ENCODE measurements at places on chromosomes 16 and 17.

DNA sequence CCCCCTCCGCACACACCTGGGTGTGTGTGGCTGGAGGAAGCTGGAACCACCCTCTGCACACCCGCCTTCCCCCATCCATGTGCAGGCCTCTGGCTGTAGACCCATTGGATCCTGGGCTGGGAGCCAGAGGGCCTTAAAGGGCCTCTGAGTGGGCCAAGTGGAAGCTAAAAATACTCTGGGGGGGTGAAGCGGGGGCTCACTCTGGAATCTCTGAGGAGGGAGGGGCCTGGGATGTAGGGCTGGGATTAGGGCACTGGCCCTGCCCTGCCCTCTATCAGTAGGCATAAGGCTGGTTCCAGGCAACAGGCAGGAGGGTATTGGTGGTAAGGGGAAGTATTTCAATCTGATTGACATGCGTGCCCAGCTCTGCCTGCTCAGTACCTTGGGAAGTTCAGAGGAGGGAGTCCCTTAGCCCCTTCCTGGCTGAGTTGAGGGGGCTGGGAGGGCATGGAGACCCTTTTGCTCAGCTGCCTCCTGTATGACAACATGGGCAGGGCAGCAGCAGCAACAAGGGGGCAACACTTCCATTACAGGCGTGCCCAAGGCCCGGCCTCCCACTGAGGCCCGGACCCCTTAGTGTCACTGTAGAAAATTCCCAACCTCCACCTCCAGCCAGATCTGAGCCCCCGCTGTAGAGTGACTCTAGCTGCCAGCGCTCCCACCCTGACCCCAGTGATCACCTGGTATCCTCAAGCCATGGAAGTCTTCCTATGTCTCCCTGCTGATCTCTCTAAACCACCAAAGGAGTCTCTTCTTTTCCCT lies 5.2 kb downstream of the ITGA3 start:
- DNase-seq, result peak; percentile 80

- no peak for DNase-seq
Observed at GRCh38 chr16:56643833-56644232, 5.4 kb downstream of the MT1A start.

DNA sequence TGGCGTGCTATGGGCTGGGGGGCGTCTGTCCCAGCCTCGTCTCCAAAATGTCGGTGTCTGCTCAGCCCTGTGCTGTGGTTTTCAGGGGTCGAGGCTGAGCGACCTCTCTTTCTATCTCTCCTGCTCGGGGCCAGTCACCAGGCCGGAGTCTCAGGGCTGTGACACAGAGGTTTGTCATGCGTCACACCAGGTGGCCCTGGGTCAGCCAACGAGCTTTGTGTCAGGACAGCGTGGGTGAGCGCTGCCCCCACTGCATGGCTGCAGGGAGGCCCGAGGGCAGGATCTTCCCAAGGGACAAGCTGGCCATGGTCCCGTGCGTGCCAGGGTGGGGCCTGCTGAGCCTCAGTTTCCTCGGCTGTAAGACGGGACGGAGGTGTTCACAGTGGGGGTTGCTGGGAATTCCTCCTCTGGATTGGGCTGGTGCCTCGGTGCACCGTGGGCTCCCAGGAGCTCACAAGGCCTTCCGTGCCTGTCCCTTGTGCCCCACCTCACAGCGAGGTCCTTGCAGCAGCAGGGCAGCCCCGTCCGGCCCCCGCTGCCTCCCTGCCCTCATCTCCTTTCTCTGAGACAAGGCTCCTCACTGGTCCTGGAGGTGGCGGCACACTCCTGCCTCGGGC lies 50.5 kb downstream of the CBFA2T3 start:
- DNase-seq, result no peak

- DNase-seq, result no peak
Observed at GRCh38 chr16:7013990-7014389, 318.7 kb upstream of the RBFOX1 start.

DNA sequence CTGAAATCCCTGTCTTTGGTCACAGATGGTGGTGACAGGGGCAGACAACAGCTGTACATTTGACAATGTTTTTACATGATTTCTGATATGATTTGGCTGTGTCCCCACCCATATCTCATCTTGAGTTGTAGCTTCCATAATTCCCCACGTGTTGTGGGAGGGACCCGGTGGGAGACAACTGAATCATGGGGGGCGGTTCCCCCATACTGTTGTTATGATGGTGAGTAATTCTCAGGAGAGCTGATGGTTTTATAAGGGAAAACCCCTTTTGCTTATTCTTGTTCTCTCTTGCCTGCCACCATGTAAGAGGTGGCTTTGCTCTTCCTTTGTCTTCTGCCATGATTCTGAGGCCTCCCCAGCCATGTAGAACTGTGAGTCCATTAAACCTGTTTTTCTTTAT lies 353.9 kb downstream of the CPPED1 start:
- DNase-seq, result peak; percentile 16

GRCh38 chr17:31722251-31723056 lies 136.6 kb downstream of the COPRS start:
- DNase-seq, result peak; percentile 45

DNA sequence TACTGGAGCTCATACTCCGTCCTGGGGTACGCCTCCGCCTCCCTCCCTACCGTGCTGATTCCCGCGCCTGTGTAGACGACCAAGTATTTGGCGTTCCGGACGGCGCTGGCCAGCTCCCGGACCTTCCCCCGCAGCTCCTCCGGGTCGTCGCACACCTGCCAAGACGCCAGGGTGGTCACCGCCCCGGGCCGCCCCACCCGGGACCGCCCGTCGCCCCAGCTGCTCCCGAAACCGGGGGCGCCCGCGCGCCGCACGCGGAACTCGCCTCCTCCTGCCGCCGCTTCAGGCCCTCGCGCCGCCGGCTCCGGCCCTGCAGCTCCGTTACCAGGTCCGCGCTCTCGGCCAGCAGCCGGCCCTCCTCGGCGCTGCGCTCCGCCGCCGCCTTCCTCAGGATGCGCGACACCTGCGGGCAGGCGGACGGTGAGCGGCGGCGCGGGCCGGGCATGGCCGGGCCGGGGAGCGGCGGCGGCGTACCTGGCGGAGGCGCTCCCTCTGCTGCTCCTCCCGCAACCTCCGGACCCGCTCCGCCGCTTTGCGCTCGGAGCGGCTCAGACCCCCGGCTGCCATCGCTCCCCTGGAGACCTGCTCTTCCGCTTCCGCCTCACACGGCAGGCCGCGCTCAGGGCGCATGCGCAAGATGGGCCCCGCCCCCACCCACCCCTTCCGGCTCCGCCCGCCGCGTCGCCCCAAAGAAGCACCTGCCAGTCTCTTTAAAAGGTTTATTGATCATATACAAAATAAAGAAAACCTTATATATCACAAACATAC lies at the start of gene SIRT7:
TSS of gene SIRT7 (minus strand) at position 612 of the 768 bp plus-strand sequence. CDS start at position 567, 45 bp downstream.
- peak; percentile 64 for DNase-seq

DNA sequence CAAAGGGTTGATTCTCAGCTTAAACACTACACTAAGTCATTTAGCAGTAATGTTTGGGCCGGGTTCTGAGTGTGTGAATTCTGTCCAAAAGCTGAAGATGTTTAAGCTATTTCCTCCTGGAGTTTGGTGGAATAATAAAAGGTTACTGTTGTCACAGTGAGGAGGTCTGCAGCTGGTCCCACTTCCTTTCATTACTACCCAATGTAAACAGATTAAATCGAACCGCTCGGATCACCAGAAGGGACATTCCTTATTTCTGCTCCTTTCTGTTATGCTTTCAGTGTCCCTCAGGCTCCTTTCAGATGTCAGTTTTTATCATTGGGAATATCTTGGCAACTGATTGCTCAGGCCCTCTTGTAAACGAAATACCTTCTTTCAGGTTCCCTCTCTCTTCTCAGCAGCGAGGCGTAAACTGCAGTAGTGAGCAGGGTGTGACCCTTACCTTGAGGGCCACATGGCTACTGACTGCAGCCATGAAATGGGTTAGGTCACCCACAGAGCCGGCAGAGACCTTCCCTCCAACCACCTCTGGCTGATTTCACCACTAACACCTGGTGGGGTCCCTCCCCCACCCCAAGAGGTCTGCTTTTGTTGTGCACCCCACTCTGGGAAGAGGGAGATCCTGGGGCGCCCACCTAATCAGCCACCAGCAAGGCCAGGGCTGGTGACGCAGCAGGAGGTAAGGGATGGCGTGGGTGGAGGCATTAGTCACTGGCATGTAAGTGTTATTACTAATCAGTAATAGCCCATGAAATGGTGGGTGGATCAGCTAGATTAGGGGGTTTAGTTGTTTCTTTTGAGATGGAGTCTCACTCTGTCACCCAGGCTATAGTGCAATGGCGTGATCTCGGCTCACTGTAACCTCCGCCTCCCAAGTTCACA lies 117.6 kb downstream of the VPS53 start:
- DNase-seq, result peak; percentile 59

DNA sequence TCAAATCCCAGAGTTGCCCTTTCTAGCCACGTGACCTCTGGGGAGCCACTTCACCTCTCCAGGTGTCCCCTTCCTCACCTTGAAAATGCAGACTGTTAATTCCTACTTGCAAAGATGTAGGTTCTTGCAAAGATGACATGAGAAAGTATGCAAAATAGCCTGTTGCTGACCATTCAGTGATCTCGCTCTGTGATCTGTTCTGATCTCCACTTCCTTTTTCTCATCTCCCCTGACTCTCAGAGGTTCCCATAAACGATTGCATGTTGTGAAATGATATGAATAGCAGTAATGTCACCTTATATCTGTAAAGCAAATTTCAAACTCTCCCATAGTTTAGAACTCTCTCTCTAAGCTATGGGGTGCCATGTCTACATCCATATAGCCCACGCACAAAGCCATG lies 182.3 kb downstream of the TMEM132E start:
- no peak for DNase-seq

DNA sequence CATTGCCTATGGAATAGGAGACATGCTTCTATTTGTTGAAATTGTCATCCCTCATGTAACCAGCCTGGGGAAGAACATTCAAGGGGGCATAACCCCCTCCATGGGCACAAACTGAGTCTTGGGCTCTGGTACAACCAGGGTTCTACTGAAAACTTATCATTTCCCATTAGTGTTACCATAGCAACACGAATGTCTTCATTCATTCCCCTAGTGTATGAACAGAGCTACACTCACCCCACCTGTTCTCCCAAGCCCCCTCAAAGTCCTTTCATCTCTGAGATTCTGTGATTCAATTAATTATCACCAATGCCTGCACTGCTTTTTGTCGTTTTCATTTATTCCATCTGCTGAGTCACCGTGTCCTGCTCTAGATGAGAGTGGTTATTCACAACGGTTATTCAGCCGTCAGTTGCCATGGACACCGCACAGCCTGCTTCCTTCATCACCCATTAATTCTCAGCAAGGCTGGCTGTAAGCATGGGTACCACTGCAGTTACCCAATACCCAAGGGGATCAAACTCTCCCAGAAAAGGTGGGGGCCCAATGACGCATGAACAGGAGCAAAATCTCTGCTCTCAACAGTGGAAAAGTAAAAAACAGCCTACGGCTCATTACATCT lies 1.6 kb upstream of the GAST start:
- peak; percentile 54 for DNase-seq

- DNase-seq, result no peak
Observed at GRCh38 chr17:58217766-58218165, 1.3 kb downstream of the MKS1 start.

- DNase-seq, result no peak
Observed at GRCh38 chr17:41523225-41523593, 4.5 kb upstream of the KRT15 start.

GRCh38 chr17:65824901-65825300 lies 263.5 kb upstream of the AXIN2 start:
- peak; percentile 41 for DNase-seq

- DNase-seq, result no peak
Observed at GRCh38 chr17:27621942-27622559, 8.9 kb upstream of the LGALS9 start.

- no peak for DNase-seq
Observed at GRCh38 chr16:81469710-81470535, 25.3 kb downstream of the CMIP start.

- DNase-seq, result no peak
Observed at GRCh38 chr17:42120161-42120769, 902 bp downstream of the KAT2A start.

GRCh38 chr17:42660692-42661345 lies 1.7 kb downstream of the TUBG2 start:
- peak; percentile 78 for DNase-seq

GRCh38 chr17:58337600-58338453 lies 9.2 kb upstream of the TSPOAP1 start:
- peak; percentile 99 for DNase-seq

DNA sequence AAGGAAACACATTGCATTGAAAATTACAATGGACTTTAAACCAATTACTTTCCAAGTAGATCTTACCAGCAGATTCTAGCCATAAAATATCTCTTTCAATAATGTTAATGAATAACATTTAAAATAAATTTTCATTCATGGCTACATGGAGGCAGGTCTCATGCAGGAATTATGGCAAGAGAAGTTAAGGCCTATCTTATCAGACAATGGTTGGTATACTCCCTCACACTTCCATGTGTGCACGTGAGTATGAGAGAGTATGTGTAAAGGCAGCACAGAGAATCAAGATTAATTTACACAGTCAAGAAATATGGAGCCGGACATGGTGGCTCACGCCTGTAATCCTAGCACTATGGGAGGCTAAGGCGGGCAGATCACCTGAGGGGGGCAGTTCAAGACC lies 76.5 kb downstream of the HELZ start:
- no peak for DNase-seq

DNA sequence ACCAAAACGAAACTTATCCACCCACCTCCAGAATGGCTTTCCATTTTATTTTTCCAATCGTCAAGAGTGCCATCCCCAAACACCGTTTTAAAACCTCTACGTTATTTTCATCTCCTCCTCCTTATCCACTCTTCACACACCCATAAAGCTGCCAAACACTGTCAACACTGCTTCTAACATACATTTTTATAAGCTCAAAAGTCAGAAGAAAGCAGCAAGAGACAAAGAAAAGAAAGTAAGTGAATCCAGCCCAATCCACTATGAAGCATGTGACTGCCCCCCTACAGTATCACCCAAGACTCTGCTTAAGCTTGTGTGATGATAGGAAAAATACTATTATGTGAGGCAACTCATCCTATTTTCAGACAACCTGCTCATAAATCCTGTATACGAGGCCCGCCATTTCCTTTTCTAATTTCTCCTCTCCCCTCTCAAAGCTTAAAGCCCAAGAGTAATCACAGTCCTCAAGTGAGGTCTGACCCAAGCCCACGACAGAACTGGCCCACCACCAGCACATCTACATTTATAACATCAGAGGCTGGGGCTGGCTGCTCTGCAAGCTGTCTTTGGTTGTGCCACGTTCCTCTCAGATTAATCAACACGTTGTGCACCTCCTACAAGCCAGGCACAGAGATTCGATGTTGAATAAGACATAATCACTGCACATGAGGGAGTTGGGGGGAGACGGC lies 16.3 kb downstream of the USP31 start:
- DNase-seq, result peak; percentile 66

DNA sequence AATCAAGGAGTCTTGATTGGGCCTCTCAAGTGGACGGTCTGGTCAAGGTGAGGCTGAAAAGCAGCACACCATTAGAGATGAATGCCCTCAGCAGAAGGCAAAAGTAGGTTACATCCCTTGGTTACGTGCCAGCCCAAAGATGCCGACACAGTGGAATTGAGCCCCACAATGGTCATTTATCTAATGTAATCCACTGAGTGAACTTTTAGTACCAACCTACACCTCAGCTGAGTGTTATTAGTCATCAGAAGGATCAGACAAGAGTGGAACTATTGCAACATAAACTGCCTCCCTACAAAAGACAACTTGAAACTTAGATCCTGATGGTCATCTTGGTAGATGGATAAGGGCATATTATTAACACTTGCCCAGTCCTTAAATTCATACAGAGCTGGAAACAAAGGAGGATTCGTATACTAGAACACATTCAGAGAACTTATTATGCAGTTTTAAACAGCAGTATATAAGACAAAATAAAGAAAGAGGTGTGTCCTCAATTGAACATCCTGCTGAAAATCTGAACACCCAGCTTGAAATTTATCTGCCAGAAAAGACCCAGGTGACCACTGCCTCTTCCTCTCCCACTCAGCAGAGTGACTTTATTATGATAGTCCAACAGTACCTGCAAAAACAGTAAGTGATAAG lies 2.8 kb downstream of the DCUN1D3 start:
- DNase-seq, result peak; percentile 28

Data from fibroblast of upper back skin (primary cell).